ENCODE measurements at places on chromosomes 3 and 15.

GRCh38 chr3:114328345-114328744 is 34.5 kb downstream of the TIGIT start:
- DNase-seq = no peak

DNA sequence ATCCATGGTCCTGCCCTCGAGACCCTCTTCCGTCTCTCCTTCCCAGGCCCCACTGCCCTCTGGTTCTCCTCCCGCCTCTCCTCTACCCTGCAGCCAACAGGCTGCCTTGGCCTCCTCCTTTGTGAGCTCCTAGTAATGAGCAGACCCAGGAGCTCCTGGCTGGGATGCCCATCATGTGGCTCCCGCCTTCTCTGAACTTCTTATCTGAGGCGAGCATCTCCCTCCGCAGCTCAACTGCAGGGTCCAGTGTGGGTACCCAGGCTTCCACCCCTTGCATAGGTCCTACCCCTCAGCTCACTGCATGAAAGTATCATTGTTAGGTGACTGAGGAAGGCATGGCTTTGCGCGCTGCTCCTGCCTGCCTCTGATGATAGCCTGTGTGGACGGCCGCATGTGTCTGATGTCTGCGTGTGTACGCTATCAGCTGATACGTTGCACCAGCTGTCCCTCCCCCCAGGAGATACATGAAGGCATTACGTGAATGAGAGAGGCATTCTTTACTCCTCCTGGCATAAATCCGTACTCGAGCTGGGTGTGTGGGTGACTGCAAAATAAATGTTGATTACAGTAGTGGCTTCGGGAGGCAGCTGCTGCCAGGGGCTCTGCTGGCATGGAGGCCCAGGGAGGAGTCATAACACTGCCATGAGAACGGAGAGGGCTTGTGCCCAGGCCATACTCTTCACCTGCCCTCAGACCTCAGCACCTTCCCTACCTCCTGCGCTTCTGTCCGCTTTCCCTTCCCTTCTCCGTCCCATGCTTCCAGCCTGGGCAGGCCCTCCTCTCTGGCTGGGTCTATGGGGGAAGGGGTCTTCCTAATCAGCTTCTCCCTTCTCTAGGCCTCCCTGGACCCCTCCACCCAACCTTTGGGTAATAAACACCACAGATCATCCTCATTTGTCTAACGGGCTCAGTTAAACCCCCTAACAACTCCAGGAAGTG is 48.8 kb downstream of the ZNF710 start:
- DNase-seq = no peak

DNA sequence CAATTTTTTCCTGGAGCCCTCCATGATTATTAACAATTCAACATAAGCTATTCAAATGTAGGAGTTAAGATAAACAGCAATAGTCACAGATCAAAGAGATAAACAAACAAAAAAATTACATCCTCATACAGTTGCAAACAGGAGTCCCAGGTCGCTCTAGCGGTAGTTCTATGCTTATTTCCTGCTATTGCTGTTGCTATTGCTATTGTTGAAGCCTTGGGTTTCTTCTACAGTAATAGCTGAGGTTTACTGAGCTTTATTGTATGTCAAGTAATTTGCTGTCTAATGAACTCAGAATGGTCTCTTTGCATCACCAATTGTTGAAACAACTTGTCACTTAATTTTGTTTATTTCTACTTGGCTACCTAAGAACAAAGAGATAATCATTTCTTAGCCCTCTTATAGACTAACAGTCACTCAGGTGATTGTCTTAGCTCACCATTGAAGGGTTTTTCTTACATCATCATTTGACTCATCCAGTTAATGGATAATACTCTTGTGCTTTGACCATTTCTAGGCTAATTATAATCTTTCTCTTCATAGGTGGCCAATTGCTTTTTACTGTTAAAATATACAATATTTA is 654.6 kb downstream of the MECOM start:
- DNase-seq = peak; percentile 31

- no peak for DNase-seq
These were observed 88.0 kb upstream of the ALCAM start for GRCh38 chr3:105278688-105279087.
